ENCODE measurements at places on chromosomes 12 and 14.

GRCh38 chr12:12273291-12273957, 6.6 kb upstream of the LRP6 start:
- DNase-seq = no peak

GRCh38 chr12:109983432-109984142, 12.6 kb downstream of the GIT2 start:
- DNase-seq = no peak

- DNase-seq = no peak
Measured at GRCh38 chr14:74492776-74493342, at the start of gene NPC2. Gene NPC2, minus strand, starts transcription at chr14:74493305. Its CDS starts 31 bp downstream, at chr14:74493274.

GRCh38 chr14:102262929-102263462, 42.0 kb downstream of the MOK start:
- DNase-seq = no peak

- no peak for DNase-seq
Measured at GRCh38 chr12:4210183-4210582, 63.4 kb upstream of the CCND2 start.

DNA sequence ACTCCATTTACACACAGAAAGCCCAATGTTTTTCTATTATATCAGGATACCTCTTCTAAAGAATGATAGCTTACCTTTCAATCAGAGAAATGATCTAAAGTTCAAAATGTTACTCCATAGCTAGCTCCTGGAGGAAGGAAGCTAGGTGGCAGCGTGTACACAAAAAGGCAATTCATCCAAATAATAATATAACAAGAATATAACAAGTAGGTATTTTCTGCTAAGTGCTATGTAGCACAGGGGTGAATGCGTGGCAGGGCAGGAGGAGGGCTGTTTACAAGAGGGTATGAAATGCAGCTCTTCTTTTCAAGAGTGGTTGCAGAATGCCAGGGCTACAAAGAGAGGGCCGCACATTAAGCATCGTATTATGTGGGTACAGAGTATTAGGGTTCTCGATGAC, 663 bp upstream of the SNAPC1 start:
- DNase-seq = no peak

GRCh38 chr12:102571889-102572288, 91.5 kb upstream of the IGF1 start:
- DNase-seq = no peak

- DNase-seq = no peak
Measured at GRCh38 chr12:125069616-125070015, 4.4 kb downstream of the AACS start.

DNA sequence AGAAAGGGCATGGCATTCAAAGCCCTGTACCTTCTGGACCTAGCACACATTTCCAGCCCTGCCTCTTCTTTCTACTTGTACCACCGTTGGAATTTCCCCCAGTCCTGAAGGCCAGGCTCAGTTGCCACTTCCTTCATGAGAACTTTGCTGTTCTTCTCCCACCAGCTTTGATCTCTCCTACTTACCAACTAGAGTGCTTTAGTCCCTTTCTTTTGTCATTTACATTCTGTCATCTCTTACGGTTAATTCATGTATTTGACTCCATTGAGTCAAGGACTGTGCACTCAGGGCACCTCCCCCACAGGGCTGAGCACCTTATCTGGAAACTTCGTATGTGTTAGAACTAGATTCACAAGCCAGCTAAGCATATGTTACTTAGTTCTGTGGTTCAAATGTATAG, 26.3 kb downstream of the BICDL1 start:
- no peak for DNase-seq

DNA sequence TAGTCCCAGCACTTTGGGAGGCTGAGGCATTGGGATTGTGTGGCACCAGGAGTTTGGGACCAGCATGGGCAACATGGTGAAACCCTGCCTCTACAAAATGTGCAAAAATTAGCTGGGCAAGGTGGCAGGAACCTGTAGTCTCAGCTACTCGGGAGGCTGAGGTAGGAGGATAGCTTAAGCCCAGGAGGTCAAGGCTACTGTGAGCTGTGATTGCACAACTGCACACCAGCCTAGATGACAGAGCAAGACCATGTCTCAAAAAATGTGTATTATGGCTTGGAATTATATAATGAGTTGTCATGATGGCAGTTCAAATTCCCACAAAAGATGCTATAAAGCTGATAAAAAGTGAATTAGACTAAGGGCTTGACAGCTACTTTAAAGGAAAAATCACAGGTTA, 20.6 kb upstream of the TMPRSS12 start:
- no peak for DNase-seq

GRCh38 chr12:122886851-122887818, 8.8 kb downstream of the VPS37B start:
- no peak for DNase-seq

- DNase-seq = no peak
Measured at GRCh38 chr12:105474672-105475071, 144.2 kb downstream of the C12orf75 start.

DNA sequence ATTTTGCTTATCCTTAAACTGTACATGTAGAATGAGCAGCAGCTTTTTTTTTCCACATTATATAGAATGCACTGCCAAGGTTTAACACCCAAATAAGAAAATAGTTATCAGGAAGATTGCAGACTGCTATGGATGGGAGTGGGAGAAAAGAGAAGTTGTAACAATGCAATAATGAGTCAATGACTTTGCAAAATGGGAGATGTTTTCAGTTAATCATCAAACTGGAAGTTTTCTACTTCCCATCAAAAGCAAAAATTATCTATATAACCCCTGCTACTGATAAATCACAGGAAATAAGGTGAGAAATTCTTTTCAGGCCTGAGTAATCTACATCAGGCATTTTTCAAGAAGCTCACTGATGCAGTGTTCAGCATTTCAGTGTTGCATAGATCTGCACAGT, 309.1 kb downstream of the GXYLT1 start:
- DNase-seq = no peak

- DNase-seq = no peak
Measured at GRCh38 chr14:104157016-104157928, 18.9 kb downstream of the KIF26A start.

DNA sequence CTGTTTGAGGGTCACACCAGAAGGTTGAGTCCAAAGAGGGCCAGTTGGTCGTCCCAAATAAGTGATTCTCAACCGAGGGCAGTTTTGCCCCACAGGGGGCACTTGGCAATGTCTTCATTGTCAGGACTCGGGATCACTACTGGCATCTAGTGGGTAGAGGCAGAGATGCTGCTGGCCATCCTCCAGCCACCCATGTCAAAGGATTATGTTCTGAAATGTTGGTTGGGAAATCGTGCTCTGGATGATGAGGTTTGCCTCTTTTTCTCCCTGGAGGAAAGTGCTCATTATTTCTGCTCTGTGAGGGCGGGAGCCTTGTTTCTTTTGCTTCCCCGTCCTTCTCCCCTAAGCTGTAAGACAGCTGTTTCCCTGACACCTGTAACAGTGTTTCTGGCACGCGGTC, 3.6 kb downstream of the ZNF839 start:
- DNase-seq = peak; percentile 40

- no peak for DNase-seq
Measured at GRCh38 chr12:9957834-9958233, 13.4 kb upstream of the CLEC12A start.

GRCh38 chr12:15240898-15241297, 19.7 kb upstream of the RERG start:
- no peak for DNase-seq

DNA sequence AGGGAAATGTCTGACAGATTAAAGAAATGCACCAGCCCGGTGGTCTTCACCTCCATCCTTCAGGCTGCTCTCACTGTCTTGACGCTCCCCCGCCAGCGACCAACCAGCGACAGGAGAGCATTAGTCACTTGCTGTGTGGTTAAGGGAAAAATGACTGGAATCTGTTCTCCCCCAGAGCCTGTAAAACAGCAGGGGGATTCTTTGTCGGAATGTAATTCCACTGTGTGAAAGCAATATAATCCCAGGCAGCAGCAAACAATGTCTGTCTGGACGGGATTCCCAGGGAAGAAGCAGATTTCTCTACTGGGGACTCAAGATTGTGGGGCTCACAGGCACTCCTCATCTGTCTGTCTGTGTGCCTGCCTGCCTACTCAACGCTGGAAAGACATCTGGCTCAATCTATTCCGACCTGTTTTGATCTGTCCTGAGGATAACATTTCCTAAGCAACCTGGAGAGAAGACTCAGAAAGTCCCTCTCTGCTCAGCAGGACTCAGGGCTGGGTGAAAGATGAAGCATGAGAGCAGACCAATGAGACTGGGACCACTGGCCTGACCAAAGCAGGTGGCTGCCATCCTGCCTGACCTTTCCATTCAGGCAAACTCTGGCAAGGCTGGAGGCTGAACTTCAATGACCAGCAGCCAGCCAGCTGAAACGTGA, 54.6 kb downstream of the NUAK1 start:
- peak; percentile 81 for DNase-seq

DNA sequence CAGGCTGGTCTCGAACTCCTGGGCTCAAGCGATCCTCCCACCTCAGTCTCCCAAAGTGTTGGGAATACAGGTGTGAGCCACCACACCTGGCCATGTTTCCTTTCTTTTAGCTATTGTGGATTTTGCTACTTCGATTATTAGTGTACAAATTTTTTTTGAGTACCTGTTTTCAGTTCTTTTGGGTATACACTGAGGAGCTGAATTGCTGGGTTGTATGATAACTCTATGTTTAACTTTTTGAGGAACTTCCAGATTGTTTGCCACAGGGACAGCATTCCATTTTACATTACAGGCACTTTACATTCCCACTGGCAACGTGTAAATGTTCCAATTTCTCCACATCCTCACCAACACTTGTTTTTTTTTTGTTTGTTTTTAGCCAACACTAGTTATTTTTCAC, 198.1 kb upstream of the TBX3 start:
- no peak for DNase-seq

DNA sequence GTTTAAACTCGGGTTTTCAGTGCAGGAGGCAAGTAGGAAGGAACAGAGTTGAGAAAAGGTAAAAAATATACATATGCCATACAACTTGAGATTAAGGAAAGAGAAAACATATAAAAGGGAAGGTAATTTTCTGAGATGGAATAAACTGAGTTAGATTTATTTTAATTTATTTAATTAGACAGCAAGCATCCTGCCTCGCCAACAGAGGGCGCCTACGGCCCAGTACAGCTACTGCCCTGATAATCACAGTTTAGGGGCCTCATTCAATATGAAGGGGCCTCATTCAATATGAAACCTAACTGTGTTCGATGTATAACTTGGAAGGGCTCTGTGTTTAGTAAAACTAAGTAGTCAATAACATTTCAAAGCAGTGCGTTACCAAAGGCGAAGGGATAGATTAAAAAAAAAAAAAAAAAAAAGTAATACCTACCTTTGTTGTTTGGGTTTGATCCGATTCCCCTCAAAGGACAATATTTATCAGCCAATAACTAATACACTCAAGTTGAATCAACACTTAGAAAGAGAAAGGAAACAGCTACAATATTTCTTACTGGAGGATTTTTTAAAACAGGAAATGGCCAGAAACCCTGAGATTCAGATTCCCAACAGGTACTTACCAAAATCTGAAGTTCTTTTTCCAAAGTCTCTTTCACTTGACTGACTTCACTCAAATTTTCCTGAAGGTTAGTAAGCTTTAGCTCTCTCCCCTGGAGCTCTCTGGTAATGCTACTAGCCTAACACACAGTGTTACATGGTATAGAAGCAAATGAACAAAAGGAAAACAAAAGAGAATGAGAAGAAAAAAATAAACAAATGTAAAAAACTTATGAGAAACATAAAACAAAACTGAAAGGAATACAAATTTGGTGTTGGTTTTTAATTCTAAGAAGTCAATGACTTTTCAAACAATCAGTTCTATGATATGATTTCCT, 70.0 kb upstream of the VPS33A start:
- DNase-seq = no peak

DNA sequence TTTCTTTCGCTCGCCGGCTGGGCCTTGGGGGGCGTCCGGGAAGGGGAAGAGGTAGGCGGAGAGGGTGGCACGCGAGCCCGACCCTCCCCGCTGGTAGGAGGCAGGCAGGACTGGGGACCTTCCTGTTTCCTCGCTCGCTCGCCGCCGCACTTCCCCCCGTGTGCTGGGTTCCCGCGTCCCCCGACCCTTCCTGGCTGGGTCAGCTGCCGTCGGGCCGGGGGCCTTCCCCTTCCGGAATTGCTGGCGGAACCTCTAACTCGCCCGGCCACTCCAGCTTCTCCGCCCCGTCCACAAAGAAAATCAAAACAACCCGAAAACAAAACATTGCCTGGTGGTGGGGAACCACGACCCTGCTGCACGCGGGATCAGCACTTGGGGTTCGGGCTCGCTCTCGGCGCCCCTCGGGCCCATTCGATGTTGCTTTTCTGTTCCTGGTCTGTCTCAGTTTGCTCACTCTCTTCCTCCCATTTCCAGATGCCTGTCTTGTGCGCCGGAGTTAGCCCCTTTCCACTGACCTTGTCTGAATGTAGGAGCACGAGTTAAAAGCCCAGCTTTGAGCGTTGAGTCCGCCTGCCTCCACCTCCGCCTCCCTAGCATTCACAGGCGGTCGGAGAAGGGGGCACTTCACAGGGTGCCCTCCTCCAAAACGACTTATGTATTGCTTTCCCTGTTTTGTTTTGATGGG, 581 bp downstream of the PAPOLA start:
- DNase-seq = no peak

DNA sequence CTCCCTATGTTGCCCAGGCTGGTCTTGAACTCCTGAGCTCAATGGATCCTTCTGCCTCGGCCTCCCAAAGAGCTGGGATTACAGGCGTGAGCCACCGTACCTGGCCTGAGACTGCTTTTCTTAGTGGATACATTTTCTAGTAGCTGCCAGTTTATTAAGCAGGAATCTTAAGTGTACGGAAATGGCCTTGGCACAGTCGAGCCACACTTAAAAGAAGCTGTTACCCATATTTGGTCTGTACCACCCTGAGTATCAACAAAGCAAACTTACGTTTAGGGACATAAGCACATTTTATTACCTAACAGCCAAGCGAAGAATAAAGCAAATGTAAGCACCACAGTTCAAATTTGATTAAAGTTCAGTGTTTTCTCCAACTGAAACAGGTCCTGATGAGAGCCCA, 50.7 kb upstream of the NR2C1 start:
- DNase-seq = no peak
